Stimulated activated CD4-positive, alpha-beta T cell treated with anti-CD3 and anti-CD28 coated beads, Interleukin-4, amount 100 ng/mL, for 4 hours (primary cell): ENCODE measurements at places on chromosomes 13 and 19.

DNA sequence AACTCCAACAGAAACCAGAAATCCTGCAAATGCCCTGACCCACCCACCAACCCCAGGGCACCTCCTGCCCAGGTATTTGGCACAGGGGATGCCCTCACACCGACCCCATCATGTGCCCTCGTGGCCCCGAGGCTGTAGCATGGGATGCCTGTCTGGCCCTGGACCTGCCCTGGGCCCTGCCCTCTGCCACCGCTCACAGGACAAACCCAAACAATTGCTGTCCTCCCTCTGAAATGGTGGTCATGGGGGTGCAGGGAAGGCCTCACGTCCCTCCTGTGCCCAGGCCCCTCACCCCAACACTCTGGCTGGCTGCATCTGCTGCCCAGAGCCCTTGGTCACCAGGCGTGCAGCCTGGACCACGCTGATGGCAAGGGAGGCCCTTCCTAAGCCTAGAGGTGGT is 2.1 kb upstream of the ZNF181 start:
- no peak for DNase-seq

DNA sequence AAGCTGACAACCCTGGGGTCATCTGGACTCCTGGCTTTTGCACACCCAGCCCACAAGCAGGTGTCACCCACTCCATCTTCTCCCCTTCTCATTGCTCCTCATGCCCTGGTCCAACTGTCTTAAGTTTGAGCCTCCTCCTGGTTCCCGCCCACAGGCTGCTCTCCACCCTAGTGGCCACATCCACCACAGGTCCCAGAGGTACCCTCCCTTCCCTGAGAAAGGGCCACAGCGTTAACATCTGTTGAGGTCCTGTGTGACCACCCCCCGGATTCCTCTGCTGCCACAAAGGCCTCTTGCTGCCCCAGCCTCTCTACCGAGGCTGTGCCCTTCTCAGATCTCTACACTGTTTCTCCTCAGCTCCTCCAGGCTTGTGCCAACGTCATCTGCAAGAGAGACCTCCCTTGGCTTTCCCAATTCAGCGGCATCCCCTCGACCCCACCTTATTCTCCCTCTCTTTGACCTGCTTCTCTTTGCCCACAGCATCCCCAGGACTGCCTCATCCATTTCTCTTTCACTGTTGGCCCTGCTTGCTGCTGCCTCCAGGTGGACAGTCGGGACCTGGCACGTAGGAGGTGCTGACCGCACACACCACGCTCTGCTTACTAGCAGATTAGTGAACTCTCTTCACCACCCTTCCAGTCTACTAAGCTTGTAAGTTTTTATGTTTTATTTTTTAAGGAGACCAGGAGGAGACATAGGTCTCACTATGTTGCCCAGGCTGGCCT is 33.3 kb downstream of the SUGP2 start:
- no peak for DNase-seq

- DNase-seq: peak; percentile 50
Measured at GRCh38 chr13:20492641-20493040, 33.0 kb downstream of the CRYL1 start.

- peak; percentile 66 for DNase-seq
Measured at GRCh38 chr19:55626350-55626749, 2.0 kb upstream of the ZNF784 start.

DNA sequence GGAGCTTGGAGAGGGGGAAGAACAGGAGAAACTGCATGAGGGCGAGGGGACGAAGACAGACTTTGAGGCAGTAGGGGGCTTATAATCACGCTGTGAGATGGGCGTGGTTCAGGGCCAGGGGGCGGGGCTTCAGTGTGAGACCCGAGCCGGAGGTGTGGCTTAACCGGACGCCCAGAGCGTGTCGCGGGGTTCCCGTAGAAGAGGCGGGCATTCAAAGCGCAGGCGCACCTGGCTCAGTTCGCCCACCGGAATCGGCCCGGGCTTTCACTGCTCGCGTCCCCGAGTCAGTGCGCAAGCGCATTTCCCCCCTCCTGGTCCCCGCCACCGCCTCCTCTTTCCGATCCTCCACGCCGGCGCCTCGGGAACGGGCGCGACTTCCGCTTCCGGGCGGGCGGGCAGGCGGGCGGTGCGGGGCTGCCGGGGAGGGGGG is 225 bp upstream of the ZNF865 start:
- DNase-seq: peak; percentile 99

DNA sequence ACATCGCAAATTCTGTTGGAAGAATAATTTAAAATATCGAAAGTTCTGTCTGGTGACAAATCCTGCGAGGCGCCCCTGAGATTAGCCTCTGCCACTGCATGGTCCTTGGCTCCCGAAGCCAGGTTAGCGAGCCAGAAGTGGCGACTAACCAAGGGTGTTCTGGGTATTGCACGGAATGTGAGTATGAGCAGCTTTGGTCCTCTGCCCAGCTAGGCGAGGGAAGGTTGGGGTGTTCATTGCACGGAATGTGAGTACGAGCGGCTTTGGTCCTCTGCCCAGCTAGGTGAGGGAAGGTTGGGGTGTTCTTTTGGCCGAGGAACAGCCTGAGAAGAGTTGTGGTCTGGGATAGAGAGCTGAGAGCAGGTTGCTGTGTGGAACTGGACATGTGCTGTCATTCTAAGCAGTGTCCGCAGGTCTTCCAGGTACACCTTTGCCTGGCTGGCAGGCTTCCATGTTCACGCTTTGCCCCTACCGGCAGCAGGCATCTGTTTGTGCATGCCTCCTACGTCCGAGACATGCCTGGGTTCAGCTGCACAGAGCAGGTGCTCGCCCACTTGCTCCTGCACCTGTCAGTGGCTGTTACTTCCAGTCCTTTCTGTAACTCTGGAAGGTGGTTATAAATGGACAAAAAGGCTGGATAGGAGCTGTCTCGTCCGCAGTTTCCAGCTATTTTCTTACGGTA is 18.3 kb upstream of the TEX29 start:
- DNase-seq: no peak

GRCh38 chr13:105702441-105702840 is 833.0 kb downstream of the EFNB2 start:
- DNase-seq: no peak

GRCh38 chr19:8900421-8900820 is 68.2 kb downstream of the MBD3L1 start:
- DNase-seq: no peak

GRCh38 chr13:36713887-36714286 is 40.1 kb downstream of the SERTM1 start:
- DNase-seq: no peak

DNA sequence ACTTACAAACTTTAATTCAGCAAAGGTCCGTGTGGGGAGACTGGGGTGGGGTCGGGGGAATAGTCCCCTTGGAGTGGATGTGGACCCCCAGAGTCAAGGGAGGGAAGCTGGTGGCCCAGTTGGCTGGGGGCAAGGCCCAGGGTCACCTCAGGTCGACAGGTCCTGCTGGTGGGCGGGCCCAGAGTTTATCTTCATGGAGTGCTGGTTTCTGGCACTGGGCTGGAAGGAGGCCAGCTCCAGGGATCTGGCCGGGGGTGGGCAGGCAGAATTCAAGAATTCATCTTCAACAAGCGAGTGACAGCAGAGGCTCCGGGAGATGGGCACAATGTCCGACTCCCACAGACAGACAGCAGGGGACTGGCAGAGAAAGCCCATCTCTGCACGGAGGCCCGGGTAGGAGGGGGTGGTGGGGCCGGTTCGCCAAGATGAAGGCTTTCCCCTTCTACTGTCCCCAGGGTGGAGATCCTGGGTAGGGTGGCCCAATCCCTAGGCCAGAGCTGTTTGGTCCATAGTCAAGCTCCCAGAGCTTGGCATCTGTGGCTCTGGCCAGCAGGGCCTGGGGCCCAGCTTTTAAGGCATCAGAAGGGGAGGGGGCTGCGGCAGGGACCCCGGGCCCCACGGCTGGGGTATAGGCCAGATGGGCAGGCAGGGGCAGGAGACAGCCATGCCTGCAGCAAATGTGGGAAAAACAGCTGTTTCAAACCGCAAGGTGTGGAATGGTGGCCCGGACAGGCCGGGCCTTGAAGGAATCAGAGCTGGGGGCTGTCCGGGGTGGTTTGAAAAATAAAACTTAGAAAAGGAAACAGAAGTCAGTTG is 622 bp upstream of the FDX2 start:
- no peak for DNase-seq

GRCh38 chr19:47572635-47573034 is 313 bp downstream of the ZNF541 start:
- DNase-seq: no peak

DNA sequence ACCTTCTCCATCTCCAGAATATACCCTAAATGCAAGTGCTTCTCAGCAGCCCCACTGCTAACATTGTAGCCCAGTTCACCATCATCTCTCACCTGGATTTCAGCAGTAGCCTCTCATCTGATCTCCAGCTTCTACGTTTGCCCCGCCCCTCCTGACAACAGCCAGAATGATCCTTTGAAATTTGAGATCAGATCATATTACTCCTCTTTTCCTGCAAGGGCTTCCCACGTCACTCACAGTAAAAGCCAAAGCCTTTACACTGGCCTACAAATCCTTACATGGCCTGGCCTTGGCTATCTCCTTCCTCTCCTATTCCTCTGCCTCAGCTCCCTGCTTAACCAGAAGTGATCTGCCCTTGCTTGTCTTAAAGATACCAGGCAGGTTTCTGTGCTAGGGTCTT is 94.3 kb upstream of the NBEA start:
- no peak for DNase-seq

- peak; percentile 11 for DNase-seq
Measured at GRCh38 chr19:54248016-54248601, 5.5 kb upstream of the LILRA6 start.

- peak; percentile 5 for DNase-seq
Measured at GRCh38 chr13:21435687-21436151, 23.4 kb downstream of the ZDHHC20 start.

DNA sequence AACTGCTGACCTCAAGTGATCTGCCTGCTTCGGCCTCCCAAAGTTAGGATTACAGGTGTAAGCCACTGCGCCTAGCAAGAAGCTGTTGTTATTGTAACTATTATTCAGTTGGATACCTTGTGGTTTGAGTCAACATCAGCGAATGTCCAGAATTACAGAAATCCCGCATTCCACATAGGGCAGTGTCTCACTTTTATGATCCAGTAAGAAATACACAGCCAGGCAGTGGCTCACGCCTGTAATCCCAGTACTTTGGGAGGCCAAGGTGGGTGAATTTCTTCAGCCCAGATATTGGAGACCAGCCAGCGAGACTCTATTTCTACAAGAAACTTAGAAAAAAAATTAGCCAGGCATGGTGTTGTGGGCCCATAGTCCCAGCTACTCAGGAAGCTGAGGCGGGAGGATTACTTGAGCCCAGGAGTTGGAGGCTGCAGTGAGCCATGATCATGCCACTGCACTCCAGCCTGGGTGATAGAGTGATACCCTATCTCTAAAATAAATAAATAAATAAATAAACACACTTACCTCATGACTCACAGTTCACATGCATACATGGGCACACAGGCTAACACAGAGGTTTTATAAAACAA is 43.8 kb downstream of the SPTBN4 start:
- no peak for DNase-seq

GRCh38 chr13:74620308-74620707 is 486.1 kb upstream of the KLF12 start:
- no peak for DNase-seq

- DNase-seq: no peak
Measured at GRCh38 chr19:8552810-8553209, 24.4 kb downstream of the MYO1F start.

GRCh38 chr19:48296963-48297734 is 27.3 kb downstream of the ZNF114 start:
- DNase-seq: no peak

DNA sequence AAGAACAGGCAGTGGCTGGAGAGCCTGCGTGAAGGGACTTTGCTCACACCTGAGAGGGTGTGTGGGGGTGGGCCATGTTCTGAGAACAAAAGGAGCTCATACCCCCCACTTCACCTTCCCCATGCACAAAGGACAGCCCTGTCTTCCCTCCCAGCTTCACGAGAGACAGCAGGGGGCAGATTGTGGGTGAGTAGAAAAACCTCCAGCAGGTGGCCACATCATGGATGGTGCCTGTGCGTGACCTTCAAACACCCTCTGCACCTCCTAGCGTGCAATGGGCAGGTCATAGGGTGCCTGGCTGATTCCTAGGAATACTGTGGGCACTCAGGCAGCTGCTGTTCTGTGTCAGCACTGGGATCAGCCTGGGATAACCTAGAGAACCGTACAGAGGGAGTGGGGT is 36.3 kb upstream of the PSG9 start:
- no peak for DNase-seq

DNA sequence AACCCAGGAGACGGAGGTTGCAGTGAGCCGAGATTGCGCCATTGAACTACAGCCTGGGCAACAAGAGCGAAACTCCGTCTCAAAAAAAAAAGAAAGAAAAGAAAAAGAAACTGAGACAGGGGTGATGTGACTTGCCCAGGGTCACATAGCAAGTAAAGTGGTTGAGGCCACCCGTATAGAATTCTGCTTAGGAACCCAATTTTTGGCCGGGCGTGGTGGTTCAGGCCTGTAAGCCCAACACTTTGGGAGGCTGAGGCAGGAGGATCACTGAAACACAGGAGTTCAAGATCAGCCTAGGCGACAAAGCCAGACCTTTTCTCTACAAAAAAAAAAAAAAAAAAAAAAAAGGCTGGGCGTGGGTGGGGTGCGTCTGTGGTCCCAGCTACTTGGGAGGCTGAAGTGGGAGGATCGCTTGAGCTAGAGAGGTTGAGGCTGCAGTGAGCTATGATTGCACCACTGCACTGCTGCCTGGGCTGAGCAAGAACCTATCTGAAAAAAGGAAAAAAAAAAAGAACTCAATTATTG is 1.3 kb downstream of the SNRPA start:
- peak; percentile 34 for DNase-seq

GRCh38 chr19:23527797-23528196 is 132.5 kb upstream of the ZNF91 start:
- DNase-seq: no peak

DNA sequence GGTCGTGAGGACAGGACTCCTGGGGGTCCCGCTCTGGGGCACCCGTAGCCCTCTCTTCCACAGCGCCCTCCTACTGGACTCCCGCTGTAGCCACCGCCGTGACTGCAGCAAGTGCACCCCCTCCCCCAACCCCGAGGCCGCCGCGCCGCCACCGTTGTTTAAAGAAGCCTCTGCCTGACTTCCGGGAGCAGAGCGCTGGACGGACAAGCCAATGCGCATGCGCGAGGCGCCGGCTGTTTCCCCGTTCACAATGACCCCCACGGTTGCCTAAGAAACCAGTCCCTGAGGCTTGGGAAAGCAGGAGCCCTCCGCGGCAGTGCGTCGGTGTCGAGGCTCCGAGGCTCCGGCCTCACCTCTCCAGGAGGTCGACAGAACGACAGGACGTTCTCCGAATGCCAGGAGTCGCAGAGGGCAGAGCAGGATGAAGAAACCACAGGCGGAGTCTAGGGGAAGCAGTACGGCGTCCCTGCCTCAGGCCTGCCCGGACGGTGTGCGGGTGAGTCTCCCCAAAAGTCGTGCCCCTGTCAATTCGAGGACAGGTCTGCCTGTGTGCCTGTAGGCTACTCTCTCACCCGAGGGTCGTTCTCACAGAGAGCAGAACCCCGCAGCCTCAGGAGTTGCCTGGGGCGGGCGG is 70.5 kb upstream of the ZNF420 start:
- peak; percentile 39 for DNase-seq

GRCh38 chr19:43678512-43679261 is 8.7 kb upstream of the PLAUR start:
- DNase-seq: no peak

- no peak for DNase-seq
Measured at GRCh38 chr19:7846155-7846646, 16.2 kb downstream of the EVI5L start.

GRCh38 chr13:49635599-49636433 is 7.5 kb downstream of the ARL11 start:
- peak; percentile 15 for DNase-seq
